ENCODE measurements at places on chromosomes 1 and 21.

GRCh38 chr1:22717037-22717760, 6.6 kb downstream of the EPHB2 start:
- no peak for DNase-seq

DNA sequence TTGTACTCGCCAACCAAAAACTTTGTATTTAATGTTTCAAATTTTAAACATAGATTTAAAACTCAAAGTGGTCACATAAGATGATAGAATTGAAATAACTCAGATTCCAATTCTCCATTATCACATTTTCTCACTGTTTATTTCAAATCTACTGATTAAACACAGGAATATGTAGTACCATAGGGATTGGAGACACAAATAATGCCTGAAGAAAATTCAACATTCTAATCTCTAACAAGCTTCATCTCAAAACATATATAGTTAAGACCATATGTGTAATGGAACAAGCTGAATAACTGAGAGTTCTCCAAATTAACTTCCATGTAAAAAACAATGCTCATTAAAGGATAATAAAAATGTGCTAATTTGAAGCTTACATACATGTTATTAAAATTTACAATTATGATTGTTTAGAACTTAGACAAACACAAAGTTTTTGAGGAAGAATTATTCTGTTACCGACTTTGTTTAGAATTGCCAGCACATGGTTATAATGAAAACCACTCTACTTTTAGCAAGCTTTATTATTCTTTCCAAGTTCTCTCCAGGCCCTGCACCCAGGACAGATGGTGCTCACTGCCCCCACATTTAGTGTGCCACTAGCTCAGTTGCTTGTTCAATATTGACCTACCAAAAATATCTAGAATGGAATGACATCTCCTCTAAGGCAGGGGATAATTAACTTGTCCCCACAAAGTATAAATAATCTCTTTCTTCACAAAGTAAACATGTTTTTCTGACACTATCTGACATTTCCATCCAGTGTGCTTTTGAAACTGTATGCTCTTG, 467.2 kb downstream of the TTLL7 start:
- no peak for DNase-seq

DNA sequence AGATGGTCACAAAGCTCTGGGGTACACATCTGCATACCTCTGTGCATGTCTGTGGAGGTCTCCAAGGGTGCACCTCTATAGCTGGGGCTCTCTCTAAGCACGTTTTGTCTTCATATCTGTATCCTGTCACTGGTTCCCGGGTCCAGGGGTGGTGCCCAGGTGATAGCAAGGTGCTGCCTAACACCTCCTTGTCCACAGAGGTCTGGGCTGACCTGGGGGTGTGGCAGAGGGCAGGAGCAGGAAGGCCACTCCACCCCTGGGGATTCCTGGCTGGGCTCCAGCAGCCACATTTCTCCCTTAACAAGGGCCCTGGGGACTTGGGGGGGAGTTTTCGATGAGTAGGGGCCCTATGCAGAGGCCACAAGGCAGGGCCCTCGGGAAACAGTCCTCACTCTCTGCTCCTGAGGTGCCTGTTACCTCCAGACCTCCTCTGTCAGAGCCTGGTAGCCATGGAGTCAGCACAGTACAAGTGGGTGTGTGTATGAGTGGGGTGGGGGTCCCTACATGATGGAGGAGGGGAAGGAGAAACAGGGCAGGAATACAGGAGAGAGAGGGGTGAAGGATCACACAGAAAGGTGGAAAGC, 7.0 kb upstream of the CDCP2 start:
- DNase-seq: no peak

GRCh38 chr1:68347415-68347814, 102.3 kb downstream of the RPE65 start:
- DNase-seq: no peak

- DNase-seq: no peak
Observed at GRCh38 chr1:66270119-66270812, 263.7 kb upstream of the SGIP1 start.

- no peak for DNase-seq
Observed at GRCh38 chr1:83571536-83571935, 427.4 kb downstream of the TTLL7 start.

GRCh38 chr1:43978264-43978550, 803 bp upstream of the B4GALT2 start:
- no peak for DNase-seq

DNA sequence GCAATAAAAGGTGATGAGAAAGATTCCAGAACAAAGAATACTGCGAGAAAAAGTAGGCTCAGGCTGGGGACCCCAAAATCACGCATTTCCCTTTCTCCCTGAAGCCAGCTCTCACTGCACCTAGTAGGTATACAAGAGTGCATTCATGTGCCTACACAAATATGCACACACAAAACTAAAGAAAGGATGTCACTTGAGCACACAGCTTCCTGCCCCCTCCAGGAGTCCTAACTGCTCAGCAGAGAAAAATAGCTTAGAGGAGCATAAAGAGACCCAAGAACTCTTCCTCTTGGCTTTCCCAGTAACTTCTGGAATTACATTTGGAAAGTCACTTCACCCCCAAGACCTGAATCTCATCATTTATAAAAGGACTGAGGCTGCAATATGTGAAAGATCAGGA, 38.0 kb downstream of the JAK1 start:
- DNase-seq: no peak

DNA sequence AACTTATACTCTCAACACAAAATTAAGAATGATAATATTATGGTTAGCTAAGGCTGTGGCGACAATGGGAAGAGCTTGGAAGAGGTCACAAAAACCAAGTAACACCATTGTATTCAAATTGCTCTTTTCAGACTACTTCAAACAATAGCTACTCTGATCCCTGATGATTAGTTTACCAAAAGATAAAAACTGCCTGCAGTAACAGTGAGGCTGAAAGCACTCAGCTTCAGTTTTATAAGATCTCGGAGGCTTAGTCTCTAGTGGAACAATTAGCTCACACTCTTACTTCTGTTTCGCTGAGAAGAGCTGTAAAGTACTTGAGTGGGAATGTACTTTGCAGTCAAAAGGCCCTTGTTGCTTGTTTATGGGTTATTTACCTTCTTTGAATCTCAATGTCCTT, 278.5 kb downstream of the LRRC7 start:
- DNase-seq: no peak

DNA sequence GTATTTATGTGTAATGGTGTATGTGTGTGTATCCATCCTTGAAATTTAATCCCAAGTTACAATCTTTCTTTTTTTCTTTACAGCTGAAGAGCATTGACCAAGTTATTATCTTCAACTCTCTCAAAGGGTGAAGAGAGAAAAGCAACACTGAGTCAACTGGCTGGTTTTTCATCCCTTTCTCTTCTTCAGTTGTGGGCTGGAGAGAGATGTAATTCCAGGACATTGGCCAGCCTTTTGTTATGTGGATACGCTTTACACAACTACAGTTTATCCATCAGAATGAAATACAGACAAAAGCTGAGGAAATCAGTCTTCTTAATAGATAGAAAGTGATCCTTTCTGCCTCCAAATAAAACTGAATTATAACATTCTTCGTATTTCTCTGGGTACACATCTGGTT, 357.0 kb upstream of the NCAM2 start:
- no peak for DNase-seq

Data from cerebellar nuclear complex (tissue), 1 donor.